ENCODE measurements at places on chromosomes 13 and 19.

DNA sequence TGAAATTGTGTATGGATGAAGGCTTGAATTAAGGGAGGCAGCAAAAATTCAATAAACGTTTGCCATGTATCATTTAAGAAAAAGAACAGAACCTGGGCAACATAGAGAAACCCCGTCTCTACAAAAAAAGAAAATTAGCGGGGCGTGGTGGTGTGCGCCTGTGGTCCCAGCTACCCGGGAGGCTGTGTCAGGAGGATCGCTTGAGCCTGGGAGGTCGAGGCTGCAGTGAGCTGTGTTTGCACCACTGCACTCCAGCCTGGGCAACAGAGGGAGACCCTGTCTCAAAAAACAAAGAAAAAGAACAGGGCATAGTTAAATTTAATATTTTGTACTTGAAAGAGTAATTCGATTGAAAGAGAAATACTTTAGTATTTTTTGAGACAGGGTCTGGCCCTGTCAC is 1.4 kb downstream of the UBA2 start:
- DNase-seq: no peak

DNA sequence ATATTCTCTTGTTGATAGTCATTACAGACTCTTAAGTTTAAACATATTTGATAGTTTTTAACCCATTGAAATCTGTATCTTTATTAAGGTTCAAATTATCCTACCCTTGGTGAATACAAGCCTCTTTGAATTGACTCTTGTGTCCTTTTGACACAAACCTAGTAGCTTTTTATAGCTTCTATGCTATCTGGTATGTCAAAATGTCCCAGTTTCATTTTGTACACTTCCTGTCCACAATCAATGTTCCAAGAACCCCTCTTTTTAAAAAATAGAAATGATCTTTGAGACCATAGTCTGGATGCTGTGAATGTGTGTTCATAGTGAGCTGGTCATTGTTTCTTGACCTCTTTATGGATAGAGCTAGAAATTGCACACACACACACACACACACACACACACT is 39.2 kb upstream of the FGF14 start:
- no peak for DNase-seq

- DNase-seq: no peak
Observed at GRCh38 chr13:102041544-102041943, 360.3 kb downstream of the FGF14 start.

DNA sequence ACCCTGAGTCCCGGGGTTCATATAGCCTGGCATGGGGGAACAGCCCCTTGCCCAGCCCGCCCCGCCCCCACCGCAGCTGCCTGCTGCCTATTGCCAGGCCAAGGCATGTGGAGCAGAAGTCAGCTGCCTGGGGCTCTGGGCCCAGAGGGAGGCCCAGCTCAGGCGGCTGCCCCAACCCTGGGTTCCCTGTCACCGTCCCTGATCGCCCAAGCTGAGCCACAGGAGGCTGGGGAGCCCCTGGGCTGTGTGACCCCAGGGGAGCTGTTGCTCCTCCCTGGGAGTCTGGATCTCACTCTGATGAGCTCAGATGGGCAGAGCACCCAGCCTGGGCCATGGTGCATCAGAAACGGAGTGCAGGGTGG is 1.4 kb downstream of the PLIN4 start:
- no peak for DNase-seq

DNA sequence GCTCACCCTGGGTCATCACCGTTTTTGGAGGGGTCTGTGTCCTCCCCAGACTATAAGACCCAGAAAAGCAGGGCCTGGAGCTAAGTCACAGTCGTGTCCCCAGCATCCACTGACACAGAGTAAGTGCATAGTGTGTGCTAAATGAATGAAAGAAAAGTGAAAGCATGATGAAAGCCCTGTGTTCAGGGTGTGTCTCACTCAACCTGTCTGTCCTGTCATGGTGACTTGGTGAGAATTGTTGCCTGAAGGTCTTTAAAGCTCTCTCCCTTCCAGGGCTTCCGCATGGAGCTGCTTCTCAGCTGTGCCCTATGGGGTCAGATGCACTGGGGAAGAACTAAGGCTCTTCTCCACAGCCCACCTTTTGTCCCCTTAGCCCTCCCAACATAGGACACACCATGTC is 20.5 kb upstream of the IGFL1 start:
- DNase-seq: no peak

DNA sequence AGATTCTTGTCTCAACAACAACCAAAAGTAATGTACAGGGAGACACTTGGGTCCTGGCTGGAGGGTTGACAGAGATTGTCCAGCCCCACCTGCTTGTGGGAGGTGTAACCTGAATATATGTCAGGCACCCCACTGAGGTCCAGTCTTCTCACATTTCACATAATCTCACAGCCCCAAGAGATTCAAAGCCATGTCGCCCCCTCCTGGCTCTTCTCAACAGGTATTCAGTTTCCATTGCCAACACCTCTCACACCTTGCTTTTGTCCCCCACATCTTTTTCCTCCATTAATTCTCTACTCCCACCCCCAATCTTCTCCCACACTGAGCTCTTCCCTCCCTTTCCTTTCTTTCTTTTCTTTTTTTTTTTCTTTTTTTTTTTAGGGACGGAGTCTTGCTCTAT is 11.2 kb downstream of the UNC13A start:
- DNase-seq: no peak

DNA sequence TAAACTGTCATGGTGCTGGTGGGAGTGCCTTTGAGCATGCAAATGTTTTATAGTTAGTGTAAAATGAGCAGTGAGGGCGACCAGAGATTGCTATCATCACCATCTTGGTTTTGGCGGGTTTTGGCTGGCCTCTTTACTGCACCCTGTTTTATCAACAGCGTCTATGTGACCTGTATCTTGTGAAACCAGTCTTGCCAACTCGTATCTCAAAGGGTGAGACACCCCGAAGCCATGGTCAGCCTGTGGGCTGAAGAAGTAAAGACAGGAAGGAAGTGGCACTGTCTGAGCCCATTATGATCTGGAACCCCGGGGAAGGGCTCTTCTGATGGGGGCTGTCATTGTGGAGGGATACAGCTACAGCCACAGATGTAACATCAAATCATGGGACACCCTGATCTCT is 81.5 kb upstream of the FAM216B start:
- DNase-seq: no peak

DNA sequence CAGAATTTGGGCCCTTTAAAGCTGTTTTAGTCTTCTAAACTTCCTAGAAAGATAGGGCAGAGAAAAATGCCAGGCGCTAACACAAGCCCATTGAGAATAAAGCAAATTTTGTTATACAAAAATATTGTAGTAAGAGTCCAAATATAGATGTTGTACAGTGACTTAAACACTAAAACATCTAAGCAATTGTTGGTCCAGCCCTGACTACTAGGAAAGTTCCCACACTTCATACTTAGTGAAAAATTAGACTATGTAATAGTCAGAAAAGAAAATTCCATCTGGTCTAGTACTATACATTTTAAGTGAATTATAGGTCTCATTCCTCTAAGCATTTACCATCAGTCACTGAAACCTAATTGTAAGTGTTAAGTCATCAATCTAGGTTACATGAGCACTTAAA is 1518.3 kb upstream of the SLC10A2 start:
- DNase-seq: no peak

DNA sequence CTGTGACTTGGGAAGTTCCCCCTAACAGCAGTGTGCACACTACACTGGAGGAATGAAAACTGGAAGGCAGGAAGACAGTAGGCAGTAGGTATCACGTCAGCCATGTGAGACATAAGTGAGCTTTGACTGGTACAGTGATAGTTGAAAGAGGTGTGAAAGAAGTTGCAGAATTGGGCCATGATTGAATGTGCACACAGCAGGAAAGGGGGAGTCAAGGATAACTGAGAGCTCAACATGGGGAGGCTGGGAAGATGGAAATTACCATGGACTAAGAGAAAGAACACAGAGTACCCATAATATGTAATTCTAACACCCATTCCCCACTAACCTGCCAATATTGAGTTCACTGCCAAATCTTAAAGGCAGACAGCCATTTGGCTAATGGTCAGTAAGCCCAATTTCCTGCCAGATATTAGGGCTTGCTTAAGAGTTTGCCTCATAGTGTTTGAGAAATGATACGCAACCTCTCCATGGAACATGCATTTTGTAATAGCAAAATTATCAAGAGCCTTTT is 321.7 kb downstream of the DCT start:
- DNase-seq: no peak

- no peak for DNase-seq
Observed at GRCh38 chr19:19300613-19301012, 19.7 kb downstream of the SUGP1 start.

DNA sequence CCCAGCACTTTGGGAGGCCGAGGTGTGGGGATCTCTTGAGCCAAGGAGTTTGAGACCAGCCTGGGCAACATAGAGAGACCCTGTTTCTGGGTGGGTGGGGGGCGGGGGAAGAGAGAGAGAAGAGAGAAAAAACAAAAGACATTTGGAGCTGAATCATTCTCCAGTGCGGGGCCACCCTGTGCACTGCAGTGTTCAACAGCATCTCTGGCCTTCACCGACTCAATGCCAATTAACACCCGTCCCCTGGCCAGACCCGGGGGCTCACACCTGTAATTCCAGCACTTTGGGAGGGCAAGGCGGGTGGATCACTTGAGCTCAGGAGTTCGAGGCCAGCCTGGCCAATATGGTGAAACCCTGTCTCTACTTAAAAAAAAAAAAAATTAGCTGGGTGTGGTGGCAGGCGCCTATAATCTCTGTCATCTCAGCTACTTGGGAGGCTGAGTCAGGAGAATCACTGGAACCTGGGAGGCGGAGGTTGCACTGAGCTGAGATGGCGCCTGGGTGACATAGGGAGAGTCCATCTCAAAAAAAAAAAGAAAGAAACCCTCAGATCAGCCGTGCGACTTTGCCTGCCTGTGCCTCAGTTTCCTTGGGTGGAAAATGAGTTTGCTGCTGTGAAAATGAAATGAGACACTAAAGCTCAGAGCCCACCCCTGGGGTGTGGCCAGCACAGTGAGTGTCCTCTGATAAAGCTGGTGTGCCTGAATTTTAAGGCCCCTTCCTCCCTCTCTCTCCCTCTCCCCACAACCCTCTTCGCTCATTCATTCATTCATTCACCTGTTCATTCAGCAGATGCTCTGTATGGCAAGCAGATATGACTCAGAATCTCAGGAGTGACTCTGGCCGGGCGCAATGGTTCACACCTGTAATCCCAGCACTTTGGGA is 6.4 kb downstream of the KLF2 start:
- DNase-seq: no peak

GRCh38 chr19:8530061-8530679 is 16.2 kb upstream of the ZNF414 start:
- no peak for DNase-seq

- DNase-seq: no peak
Observed at GRCh38 chr13:32647926-32648325, 61.7 kb downstream of the PDS5B start.

- no peak for DNase-seq
Observed at GRCh38 chr19:30091856-30092255, 149.8 kb downstream of the URI1 start.

DNA sequence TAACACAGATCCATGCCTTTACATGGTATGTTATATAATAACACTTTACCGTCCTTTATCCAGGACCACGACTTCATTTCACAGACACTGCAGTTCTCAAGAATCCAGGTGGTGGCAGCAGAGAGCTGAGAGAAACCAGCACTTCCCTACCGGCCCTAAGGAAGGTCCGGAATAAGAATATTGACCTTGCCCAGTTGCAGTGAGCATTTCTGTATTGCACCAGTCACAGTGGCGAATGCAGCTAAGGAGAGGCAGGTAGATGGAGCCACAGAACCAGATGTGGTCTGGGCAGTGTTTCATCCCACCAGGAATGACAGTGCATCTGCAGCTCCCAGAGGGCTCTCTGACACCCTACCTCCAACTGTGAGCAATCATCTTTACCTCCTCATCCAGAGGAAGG is 44.6 kb downstream of the ZNF787 start:
- no peak for DNase-seq

DNA sequence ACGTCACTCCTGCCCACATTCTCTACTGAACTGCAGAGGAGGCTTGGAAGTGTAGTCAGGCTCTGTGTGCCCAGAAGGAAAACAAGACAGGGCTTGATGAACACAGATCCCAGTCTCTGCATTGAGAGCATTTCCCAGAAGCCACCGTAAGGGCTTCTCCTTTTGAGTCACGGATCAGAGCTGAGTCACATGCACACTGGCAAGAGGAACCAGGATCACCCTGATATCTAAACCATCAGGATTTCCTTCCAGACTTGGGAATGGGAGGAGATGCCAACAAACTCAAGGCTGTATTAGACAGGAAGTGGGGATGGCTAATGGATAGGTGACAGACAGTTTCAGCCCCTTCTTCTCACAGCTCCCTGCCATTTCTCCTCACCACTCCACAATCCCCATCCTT is 17.7 kb upstream of the FBXO17 start:
- DNase-seq: no peak

DNA sequence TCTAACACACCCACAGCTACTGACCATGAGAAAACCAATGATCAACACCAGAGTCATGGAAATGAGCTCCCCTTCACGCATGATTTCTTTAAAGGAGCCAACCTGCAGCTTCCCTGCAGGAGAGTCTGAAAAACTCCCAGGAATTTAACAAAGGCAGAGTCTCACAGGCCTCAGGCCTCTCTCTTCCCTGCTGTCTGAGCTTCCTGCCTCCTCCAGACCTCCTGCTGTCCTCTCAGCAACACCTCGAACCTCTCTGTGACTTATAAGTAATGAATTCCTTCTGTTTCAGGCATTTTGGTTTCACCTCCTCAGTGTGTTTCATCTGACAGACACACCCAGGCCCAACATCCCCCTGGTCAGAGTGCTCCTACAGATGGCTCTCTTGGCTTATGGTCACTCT is 1044.4 kb downstream of the UQCRFS1 start:
- DNase-seq: no peak

DNA sequence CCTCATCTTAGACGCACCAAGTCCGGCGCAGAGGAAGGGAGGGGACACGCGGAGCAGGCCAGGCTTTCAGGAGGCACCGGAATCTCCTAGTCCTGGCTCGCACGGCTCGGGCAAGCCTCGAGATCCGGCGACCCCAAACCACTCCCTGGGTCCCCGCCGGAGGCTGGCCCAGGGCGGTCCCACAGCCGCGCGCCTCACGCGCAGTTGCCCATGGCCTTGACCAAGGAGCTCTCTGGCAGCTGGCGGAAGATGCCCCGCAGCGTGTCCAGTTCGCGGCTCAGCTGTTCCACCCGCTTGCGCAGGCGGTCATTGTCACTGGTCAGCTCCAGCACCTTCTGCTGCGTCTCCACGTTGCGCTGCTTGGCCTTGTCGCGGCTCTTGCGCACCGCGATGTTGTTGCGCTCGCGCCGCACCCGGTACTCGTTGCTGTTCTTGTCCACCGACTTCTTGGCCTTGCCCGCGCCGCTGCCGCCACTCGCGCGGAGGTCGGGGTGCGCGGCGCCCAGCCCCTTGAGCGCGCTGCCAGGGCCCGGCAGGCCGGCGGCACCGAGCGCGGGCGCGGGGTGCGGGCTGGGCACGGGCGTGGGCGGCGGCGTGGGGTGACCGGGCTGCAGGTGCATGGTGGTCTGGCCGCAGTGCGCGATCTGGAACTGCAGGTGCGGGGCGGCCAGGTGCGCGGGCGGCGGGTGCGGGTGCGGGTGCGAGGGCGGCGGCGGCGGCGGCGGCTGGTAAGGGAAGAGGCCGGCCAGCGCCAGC is 1.0 kb downstream of the CEBPA start:
- DNase-seq: no peak

GRCh38 chr13:42216422-42216735 is 55.6 kb upstream of the AKAP11 start:
- DNase-seq: no peak
